ENCODE measurements at places on chromosomes 2 and 18. TPM values are rescaled to one million over a fixed set of nuclear protein-coding genes. Genes with fewer than 3 reads are reported as not detected.

DNA sequence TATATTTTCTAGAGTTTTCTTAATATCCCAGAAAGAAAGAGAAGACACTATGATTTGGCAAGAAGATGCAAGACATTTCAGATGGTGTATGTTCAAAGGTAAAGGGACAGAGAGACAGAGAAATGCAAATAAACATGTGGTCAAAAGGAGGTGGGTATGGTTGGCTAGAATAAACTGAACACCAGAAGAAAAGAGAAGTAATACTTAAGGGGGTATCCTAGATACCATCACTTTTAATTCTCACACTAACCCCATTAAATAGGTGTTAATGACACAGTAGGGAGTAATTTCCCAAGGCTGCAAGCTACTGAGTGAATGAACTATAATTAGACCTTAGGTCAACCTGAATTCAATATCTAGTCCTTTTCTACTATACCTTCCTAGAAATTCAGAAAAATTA, 111.2 kb upstream of the CD226 start:
- DNase-seq = no peak

- DNase-seq = no peak
Observed at GRCh38 chr2:241091201-241091600, 10.9 kb downstream of the MTERF4 start.

GRCh38 chr2:187581125-187581896, 27.1 kb upstream of the TFPI start:
- no peak for DNase-seq

DNA sequence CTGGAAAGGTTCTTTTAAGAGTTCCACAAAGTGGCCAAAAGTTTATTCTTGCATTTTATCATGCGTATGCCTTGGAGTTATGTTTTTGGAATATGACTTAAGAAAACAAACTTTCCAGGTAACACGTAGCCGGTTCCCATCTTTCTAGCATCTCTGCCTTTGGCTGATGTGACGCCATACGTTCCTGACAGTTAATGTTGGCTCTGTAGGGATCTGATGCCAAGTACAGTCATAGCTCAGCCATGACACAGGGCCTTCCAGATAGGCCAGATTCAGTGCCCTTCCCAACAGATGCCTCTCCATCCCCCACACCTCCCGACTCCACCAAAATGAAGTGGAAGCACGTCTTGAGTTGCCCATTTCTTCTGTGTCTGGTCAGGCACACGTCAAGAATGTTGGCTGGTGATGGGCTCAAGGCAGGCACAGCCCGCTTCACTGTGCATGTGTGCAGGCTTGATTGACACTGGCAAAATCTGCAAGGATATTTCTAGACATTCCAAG, 51.0 kb upstream of the THOC1 start:
- no peak for DNase-seq

GRCh38 chr2:156279446-156280150, 52.9 kb downstream of the NR4A2 start:
- no peak for DNase-seq

DNA sequence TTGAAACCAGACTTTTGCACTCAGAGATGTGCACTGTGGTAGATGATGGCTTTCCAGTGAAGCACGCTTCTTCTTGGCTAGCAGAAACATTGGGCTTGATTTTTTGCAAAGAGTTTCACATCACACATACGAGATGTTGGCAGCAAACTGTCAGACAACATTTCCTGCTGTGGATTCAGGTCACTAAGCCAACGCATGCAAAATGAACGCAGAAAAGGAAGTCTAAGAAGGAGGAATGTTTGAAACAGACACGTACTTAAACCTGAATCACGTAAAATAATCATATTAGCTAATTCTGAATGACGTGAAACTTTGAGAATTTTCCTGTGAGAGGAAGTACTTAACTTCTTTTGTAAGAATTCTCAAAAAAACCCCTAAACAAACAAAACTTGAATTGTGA, 88.1 kb downstream of the EPB41L3 start:
- no peak for DNase-seq

Gene RGPD3
- total RNA-seq = 0.06 TPM

Gene DNAJC5G
- not detected for total RNA-seq

DNA sequence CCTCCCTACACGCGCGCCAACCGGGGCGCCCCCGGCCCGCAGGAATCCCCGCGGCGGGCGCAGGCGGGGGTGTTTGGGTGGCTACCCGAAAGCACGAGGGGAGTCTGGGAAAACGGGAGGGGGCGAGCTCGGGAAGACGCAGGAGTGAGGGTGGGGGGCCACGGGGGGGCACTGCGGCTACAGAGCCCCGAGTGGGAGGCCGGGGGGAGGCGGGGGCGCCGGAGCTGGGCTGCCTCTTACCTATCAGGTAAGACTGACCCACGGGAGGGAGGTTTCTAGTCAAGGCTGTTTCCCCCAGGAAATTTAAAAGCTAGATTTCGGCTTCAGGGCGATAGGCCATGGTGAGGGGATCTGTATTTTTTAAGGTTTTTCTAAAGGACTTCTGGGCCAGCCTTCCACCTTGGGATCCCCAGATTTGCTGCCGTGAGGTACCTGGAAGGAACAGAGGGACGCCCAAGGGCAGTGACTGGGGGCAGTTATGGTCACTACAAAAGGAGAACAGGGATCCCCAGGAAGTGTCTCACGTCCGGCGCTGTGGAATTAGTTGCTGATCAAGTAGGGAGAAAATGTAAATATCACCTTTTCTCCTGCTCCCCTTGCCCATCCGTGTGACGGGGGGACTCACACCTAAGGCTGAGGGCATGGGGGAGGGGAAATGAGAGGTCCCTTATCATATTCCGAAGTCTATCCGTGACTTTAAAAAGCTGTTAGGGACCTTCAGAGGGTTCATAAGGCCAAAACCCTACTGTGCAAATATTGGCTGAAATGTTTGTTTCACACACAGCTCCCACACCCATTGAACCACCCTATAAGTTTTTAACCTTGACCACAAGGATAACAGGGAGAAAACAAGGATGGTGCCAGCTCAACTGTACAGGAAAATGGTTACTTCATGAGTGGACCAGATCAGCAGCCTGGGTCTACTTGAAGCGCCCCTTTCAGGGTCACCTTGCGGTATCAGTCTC, 638 bp upstream of the IRS1 start:
- DNase-seq = no peak

- no peak for DNase-seq
Observed at GRCh38 chr18:6842081-6842480, 112.6 kb downstream of the ARHGAP28 start.
